Memory B cell (primary cell): ENCODE measurements at places on chromosomes 6 and 20.

GRCh38 chr20:47271046-47271615, 85.4 kb downstream of the ZMYND8 start:
- no peak for DNase-seq

- DNase-seq = no peak
Observed at GRCh38 chr6:90233994-90234393, 62.6 kb downstream of the BACH2 start.

DNA sequence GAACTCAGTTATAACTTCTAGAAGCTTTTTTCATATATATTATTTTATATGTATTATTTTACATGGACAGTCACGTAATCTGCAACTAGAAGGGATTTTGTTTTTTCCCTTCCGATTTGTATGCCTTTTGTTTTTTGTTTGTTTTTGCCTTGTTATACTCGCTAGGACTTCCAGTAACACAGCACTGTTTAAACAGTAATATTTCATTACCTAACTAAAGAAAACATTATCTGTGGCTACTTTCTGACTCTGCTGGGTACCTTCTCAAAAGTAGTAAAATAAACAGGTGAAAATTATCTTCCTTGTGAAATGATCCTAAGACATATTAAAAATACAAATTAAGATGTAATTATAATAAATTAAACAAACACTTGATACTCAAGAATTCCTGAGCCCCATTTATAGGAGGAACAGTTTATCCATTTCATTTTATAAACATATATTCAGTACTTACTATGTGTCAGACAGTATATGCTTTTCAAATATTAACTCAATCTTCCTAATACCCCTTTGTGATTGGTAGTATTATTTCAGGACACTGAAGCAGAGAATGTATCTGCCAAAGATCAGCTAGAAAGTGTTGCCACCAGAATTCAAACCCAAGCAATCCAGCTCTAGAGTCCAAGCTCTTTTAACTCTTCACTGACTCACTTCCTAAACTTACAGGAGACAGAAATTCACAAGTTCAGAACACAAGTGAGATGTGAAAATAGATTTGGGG, 65.3 kb downstream of the MAP3K5 start:
- DNase-seq = no peak

DNA sequence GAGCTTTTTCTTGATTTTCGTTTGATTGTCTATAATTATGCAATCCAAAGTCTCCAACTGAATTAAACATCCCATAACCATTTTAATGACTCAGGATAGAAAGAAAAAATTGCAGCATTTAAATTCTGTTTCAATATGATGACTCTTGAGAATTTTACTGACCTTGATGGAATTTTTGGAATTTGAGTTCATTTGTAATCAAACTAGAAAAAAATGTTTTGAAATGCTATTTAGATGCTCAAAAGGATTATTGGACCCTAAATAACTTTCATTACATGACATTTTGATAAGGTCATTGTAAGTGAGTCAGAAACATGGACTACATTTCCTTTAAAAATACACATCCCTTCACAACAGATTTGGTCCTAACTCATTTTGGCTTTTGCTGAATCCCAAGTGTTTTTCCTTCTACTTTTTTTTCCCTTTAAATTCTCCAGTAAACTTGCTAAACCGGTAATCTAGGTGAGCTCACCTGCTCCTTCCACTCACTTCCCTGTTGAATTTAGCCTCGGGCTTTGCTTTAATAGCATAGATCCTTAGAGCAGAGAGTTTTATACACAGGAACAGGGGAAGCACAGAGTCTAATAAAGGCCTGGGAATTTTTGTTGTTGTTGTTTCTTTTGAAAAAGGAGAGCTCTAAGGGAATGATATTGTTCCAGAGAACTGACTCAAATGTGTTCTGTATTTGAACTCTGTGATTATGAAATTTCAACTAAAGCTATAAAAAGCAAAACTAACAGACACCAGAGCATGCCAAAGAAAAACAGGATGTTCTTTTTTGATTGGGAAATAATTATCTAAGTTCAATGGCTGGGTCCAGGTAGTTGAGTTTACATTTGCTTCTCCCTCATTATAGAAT, 1088.2 kb upstream of the CITED2 start:
- DNase-seq = no peak

- DNase-seq = no peak
Observed at GRCh38 chr20:3221398-3222226, 12.3 kb downstream of the ITPA start.

- DNase-seq = no peak
Observed at GRCh38 chr6:138948004-138948403, 40.0 kb downstream of the REPS1 start.

- no peak for DNase-seq
Observed at GRCh38 chr6:161511447-161512095, 237.7 kb upstream of the AGPAT4 start.

DNA sequence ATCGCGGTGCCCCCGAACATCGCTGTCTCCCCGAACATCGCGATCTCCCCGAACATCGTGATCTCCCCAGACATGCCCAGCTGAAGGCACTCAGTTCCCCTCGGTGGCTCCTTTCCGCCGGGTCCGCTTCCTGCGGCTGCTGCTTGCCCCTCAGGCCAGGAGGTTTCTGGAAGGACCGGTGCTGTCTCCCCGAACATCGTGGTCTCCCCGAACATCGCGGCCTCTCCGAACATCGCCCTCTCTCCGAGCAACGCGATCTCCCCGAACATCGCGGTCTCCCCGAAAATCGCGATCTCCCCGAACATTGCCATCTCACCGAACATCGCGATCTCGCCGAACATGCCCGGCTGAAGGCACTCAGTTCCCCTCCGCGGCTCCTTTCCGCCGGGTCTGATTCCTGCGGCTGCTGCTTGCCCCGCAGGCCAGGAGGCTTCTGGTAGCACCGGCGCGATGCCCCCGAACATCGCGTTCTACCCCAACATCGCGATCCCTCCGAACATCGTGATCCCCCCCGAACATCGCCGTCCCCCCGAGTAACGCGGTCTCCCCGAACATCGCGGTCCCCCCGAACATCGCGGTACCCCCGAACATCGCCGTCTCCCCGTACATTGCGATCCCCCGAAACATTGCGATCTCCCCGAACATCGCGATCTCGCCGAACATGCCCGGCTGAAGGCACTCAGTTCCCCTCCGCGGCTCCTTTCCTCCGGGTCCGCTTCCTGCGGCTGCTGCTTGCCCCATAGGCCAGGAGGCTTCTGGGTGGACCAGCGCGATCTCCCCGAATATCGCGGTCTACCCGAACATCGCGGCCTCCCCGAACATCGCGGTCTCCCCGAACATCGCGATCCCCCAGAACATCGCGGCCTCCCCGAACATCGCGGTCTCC, 808 bp downstream of the ULBP1 start:
- peak; percentile 58 for DNase-seq

DNA sequence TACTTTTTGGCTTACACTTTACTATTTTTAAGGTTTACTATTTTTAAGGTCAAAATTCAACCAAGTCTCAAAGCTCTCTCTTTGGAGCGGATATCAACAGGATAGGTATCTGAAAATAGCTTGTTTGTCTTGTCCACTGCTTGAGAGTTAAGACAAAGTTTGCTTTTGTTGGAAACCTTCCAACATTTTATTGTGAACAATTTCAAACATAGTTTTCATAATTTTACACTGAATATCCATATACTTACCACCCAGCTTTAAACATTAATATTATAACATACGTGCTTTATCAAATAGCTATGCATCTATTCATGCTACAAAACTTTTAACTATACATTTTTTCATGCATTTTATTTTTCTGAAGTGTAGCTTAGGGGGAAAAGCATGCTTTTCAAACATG, 109.9 kb downstream of the FYN start:
- no peak for DNase-seq

DNA sequence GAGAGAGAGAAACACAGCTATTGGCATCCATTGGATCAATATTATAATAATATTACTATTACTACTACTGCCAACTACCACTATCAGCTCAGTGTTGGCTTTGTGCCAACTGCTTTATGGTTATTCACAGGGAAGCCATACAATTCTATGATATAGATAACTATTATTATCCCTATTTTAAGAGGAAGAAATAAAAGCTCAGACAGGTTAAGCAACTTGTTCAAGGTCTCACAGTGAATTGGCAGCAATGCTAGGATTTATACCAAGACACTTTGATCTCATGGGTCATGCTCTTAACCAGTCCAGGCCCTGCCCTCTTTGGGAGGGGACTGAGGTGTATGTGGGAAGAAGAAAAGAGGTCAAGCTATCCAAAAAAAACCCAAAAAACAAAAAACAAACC, 82.0 kb upstream of the TRAF3IP2 start:
- no peak for DNase-seq

- DNase-seq = no peak
Observed at GRCh38 chr20:44204832-44205215, 5.7 kb downstream of the OSER1 start.

- no peak for DNase-seq
Observed at GRCh38 chr20:59242714-59243626, 57.4 kb upstream of the EDN3 start.

DNA sequence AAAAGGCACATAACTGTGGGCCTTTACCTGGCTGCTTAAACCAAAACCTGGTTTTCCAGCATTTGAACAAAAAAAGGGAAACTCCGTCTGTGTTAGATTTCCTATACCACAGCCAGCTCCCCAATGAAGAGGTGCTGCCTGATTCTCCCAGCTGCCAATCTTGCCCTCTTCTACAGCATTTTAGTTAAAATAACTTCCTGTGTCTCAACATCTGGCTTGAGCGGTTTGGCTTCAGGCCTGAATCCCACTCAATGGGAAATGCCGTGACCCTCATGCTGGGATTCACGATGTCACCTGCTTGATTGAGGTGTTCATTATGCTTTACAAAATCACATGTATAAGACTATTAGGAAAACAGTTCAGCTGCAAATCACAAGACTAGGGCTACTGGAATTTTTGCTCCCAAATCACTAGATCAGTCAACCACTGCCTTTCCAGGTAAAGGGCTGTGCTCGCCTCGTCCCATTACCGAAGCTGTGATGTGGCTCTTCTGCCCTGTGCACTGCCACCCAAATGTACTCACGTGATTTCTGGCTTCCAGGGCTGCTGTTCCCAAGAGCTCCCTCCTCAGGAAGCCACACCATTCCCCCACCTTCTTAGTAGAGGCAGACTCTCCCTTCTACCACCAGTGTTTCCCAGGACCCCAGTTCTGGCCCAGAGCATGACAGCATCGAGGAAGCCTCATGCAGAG, 94.6 kb downstream of the PSMG4 start:
- DNase-seq = no peak

- no peak for DNase-seq
Observed at GRCh38 chr20:46315311-46315710, 7.0 kb upstream of the CDH22 start.

- DNase-seq = no peak
Observed at GRCh38 chr6:22081709-22082108, 215.1 kb downstream of the PRL start.

- no peak for DNase-seq
Observed at GRCh38 chr6:3627956-3628835, 123.3 kb downstream of the PXDC1 start.

DNA sequence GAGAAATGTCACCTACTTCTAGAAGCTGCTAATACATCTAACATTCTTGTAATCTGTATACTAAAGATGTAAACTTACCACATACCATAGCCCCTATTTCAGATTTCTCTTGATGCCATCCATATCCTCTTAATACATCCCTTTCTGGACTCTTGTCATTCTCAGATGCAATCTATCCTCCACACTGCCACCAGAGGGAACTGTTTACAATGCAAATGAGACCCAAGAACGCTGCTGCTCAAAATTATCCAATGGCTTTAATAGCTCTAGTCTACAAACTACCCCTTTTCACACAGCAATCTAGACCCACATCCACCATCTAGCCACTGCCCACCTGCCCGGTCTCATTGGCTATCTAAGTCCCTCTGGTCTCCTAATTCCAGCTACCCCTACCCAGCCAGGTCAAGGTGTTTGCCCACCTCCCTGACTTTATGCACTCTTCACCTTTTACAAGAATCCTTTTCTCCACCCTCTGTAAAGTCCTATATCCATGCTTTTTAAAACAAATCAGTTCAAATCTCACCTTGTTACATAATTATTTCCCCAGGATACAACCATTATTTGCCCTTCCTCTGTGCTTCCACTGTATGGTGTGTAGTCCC, 14.8 kb downstream of the FAXC start:
- DNase-seq = no peak

- DNase-seq = no peak
Observed at GRCh38 chr6:128314190-128314589, 206.2 kb downstream of the PTPRK start.

GRCh38 chr6:1381481-1382330, 7.7 kb upstream of the FOXF2 start:
- peak; percentile 68 for DNase-seq

DNA sequence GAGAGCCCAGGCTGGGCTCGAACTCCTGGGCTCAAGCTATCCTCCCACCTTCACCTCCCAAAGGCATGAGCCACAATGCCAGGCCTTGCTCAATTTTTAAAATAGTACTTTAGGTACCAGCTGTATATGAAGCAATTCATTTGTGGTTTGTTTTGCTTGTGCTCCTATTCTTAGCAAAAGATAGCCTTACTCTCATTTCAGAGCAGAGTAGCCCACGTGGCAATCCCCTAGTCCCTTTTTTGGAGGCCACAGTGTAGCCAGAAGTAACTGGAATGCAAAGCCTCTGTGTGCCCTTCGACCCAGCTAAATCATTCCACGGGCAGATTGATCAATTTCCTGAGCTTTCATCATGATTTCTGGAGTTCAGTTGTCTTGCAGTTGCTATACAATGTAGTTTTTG, 372.2 kb downstream of the NRN1 start:
- no peak for DNase-seq

GRCh38 chr20:61454053-61454452, 202.0 kb downstream of the CDH4 start:
- no peak for DNase-seq

DNA sequence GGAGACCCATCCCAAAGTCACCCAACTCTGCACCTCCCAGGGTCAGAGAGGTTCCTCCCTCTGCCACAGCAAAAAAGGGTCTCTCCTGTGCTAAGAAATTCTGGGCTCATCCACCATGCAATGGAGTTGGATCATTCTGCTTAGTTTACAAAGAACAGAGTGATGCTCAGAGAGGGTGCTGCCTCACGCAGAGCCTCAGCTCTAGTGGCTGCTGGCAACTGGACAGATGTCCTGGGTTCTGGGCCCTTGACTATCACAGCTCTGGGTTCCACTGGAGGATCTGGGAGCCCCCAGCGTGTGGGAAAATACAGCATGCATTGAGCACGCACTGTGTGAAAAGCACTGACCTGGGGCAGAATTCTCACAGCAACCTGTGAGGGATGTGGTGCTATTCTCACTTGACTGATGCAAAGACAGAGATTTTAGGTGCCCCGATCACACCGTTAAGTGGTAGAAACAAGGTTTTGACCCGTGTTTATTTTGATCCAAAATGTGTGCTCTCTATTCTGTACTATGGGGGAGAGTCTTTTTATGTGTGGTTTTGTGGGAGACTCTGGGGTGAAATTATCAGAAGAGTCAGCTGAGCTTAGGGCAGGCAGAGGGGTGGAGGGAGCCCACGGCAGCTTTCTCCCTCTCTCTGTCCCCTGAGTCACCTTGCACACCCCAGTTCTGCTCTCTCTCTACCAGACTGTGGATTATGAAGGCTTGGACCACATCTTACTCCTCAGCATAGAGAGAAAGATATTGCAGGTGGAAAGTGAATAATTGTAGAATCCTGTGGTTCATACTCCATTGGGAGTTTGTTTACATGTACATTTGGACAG, 19.9 kb downstream of the TREML4 start:
- DNase-seq = no peak

- no peak for DNase-seq
Observed at GRCh38 chr20:11901127-11901526, 16.6 kb upstream of the BTBD3 start.

GRCh38 chr6:88566746-88567534, 396.5 kb downstream of the RNGTT start:
- no peak for DNase-seq

- DNase-seq = no peak
Observed at GRCh38 chr6:2641044-2641725, 109.5 kb downstream of the MYLK4 start.
